Right ventricle myocardium inferior (tissue), 1 donor: ENCODE measurements at places on chromosomes 3 and 15.
A peak's percentile ranks its signal among the peaks of the same experiment; 100 is the strongest.

GRCh38 chr3:184371570-184372018 lies 6.4 kb downstream of the THPO start:
- DNase-seq: peak; percentile 83

DNA sequence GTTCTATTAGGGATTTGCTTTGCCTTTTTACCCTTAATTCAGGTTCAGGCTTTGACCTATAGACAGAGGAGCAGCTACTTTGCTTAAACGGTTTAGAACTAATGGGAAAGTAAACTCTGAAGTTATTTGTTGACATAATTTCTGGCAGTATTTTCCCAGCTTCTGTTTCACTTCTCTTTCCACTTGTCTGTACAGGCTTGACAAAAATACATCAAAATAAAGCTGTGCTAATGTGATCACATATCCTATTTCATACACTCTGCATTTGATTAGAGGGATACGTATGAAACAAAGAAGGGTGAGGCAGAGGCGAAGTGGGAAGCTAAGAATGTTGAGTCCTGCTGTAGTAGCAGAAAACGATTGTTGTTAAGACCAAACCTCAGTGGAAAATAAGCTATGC lies 389.1 kb upstream of the RARB start:
- no peak for DNase-seq

DNA sequence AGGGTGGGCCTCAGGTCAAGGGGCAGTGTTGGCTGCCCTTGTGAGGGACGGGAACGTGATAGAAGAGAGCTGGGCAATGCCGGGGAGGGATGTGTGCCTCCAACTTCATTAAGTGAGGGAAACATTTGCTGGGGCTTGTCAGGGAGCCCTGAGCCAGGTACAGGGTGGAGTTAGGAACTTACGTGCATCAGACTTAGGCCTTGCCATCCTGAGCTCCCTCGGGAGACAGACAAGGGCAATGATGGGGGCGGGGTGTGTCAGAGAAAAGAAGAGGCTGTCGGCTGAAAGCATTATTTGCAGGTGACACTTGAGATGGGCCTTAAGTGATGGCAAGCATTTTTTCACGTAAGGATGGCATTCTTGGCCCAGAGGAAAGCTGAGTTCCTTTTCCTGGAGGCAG lies 1.6 kb downstream of the FAM131A start:
- no peak for DNase-seq

- no peak for DNase-seq
These were observed 12.4 kb downstream of the XXYLT1 start for GRCh38 chr3:195258449-195259153.

GRCh38 chr15:90432253-90432652 lies 44.2 kb downstream of the IQGAP1 start:
- DNase-seq: no peak

DNA sequence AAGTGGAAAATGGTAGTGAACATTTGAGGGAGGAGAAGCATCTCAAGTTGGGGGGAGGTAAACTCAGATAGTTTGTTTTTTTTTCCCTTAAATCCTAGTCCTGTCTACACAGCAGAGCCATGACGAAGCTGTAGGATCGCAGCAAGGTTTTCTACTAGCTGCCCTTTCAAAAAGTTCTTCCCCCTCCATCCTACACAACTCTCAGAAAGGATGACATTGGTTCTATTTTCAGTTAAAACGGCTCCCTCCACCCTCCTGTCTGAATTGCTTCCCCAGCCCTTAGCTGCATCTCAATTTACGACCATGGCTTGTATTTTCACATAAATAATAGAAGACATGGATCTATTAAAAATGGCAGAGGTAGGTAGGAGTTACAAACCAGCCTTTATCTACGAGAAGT lies 2.2 kb downstream of the HOMER2 start:
- no peak for DNase-seq

DNA sequence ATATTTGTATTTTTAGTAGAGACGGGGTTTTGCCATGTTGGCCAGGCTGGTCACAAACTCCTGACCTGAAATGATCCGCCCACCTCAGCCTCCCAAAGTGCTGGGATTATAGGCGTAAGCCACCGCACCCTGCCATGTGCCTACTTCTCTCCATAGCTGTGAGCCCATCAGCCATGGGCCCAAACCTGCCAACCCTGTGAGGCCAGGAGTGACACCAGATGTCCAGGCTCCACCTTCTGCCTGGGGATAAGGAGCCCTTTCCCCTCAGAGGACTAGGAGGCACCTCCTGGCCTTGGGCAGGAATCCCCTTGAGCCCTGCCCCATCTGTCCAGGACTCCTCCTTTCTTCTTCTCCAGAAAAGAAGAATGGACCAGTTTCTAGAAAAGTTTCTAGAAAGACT lies 14.2 kb upstream of the RFT1 start:
- no peak for DNase-seq

DNA sequence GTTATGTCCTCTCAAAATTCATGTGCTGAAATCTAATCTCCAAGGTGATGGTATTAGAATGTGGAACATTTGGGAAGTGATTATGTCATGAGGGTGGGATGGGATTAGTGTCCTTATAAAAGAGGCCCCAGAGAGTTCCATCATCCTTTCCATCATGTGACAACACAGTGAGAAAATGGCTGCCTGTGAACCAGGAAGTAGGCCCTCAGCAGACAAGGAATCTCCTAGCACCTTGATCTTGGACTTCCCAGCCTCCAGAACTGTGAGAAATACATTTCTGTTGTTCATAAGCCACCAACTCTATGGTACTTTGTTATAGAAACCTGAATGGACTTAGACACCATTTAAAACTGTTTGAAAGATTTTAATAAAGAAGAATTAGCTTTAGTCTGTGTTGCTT lies 20.8 kb downstream of the SUCNR1 start:
- no peak for DNase-seq

DNA sequence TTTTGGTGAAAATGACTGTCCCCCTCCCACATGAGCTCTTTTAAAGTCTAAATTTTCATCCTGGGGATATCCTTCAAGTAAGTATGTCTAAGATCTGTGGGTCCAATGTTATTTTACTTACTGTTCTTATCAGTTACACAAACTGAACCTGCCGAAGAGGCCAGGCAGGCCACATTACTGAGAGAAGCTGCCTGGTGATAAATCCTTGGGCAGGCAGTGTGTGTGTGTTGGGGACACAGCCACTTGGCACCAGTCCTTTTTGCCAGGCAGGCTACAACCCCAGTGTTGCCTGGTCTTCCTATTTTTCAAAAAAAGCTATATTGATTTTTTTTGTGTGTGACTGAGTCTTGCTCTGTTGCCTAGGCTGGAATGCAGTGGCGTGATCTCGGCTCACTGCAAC lies 50.6 kb upstream of the RASA2 start:
- DNase-seq: no peak

DNA sequence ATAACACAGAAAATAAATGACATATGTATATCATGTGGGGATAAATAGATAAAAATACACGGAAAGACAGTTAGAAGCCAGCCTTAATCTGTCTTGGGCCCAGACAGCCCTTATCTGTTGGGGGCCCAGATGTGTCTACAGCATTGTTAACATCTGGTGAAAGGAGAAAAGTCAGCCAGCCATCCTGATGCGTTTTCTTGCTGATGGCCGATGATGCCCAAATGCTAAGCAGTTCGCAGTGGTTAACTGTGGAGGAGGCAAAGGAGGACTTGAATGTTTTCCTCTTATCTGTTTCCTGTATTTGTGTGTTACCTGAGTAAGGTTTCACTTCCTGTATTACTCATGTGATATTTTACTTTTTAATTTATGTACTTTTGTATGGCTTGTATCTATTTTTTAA lies 46.2 kb downstream of the NOX5 start:
- no peak for DNase-seq

GRCh38 chr15:31206386-31207181 lies 105.1 kb upstream of the TRPM1 start:
- DNase-seq: no peak

DNA sequence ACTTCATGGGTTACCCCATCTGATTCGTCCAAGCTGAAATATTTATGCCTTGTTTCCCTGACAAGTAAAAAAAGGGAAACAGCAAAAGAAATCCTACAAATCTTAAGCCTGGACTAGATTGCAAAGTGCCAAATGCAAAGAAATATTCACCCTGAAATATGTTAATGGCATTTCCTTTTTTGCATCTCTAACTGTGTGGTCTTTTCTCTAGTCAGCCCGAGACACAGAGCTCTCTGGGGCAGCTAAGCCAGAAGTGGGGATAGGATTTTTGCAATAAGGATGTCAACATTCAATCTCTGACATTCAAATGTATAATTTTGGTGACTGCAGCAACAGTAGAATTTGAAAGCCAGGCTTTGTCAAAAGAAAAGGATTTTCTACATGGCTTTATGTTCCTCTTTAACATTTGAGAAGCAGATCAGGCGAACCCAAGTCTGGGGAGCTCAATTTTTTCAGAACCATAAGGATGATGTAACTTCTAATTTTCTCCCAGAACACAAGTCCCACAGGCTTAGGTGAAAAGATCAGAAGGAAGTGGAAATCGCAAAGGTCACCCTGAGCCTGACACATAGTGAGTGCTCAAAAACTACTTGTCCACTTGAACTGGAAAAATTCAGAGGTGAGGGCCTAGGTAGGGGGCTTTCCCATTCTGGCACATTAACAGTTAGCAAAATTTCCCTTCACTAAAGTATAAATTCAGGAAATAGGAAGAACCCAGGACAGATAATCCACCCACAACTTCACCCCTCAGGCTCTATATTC lies 28.2 kb upstream of the KCNMB3 start:
- DNase-seq: no peak

GRCh38 chr15:45943240-45943639 lies 308.4 kb downstream of the SQOR start:
- DNase-seq: no peak

- no peak for DNase-seq
These were observed 49.4 kb upstream of the TNFAIP8L3 start for GRCh38 chr15:51144021-51144532.

DNA sequence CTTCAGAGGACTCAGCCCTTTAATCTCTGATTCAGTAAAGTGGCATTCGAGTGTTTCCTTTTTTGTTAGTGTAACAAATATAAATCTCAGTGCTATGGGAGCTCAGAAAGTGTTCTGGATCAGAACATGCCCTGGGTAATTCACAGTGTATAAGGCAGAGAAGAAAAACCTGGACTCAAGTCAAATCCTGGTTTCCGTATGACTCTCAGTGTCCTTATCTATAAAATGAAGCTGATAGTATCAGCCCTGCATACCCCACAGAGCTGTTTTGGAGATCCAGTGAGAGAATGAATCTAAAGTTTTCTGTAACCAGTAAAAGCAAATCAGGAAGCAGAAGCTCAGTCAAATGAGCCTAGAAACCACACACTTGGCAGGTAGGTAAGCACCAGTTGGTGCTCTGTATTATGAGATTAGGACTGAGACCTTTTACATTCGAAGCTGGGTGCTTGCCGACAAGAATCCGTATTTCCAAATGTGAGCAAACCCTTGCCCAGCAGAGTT lies 67.2 kb downstream of the IL1RAP start:
- DNase-seq: no peak

DNA sequence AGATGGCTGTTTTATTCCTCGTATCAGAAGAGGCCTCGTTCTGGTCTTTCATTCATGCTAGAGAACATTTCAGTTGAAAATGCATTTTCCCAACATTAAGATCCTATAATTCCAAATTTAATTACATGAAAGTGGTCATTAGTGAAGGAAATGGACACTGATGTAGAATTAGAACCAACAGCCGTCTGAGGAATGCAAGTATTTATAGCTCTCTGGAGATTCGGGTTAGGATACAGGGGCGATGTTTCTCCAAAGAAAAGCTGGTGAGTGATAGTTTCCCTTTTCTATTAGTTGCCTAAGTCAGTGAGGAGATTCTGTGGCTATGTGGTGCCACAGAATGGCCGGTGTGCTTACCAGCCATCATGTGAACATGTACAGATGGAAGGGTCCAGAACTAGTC lies 109.0 kb upstream of the IL12A start:
- no peak for DNase-seq

- no peak for DNase-seq
These were observed 30.7 kb downstream of the SEMA7A start for GRCh38 chr15:74402873-74403587.

GRCh38 chr15:60922736-60923135 lies 306.4 kb downstream of the RORA start:
- no peak for DNase-seq

DNA sequence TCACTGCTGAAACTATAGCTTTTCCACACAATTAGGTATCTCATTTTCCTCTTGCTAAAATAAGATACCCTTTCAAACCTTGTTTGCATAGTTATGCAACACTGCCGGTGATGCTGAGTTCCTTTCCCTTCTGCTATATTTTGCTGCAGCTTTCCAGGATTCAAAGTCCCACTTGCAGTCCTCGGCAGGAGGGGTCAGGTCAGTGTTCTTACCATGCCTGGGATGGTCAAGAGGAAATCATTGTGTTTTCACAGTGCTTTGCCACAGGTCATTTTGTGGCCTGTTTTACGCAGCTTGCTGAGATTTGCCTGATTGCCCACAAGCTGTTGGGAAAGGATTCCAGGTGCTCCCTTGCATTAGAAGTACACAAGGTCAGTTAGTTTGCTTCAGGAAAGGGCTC lies 156.9 kb downstream of the B3GALNT1 start:
- no peak for DNase-seq

- DNase-seq: no peak
These were observed 151.0 kb upstream of the MLF1 start for GRCh38 chr3:158419820-158420653.

- no peak for DNase-seq
These were observed 283.2 kb upstream of the KCNH8 start for GRCh38 chr3:18864933-18865731.

DNA sequence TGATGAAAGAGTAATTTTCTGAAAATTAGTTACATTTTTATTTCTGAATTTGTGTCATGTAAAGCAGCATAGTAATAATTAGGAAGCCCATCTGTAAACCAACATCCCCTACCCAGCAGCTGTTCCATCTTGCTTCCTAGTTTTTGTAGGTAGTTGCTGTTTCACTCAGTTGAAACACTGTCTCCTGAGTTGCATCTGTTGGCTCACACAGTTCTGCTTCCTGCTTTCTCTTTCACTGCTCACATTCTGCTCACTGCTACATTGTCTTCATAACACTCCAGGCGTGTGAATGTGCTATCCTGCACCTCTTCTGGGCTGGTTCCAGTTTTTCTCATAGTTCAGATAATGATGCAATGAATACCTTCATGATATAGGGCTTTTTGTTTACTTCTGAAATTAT lies 123.4 kb downstream of the EPHB1 start:
- no peak for DNase-seq

GRCh38 chr3:172315401-172316091 lies 132.7 kb downstream of the GHSR start:
- DNase-seq: no peak

GRCh38 chr15:66231394-66232266 lies 21.9 kb downstream of the MEGF11 start:
- no peak for DNase-seq

DNA sequence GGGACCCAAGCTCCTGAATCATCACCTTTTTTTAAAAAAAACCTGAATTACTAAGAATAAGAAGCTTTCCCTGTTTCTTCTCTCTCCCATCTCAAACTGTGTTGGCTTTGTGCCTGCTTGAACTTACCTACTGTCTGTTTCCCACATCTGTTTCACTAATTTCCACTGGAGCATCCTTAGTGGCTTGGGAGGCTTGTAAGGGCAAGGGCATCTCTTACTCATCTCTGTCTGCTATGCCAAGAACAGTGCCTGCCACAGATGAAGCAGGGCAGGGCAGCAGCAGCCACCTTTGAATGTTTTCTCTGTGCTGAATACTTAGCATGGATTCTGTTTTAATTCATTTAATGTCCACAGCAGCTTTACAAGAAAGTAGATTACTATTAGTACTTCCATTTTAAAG lies 42.3 kb downstream of the SNRK start:
- DNase-seq: no peak
